NCI-H2171 (cell line): ENCODE measurements at places on chromosomes 5 and 9.

DNA sequence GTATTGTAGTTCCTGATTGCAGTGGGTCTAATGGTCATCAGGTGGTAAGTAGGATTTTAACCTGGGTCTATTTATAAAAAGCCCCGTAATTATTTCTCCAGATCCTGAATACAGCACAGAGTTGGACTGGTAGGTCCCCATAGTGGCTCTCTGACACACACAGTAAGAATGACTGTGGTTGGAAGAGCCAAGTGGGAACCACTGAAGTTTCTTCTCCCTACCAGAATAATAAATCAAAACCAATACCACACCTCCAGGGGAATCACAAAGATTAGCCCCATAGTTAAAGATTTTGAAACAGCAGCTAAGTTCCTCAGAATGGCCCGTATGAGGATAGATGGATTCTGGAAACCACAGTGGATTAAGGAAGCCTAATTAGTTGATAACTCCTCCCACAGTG, 68.4 kb upstream of the ZFR start:
- DNase-seq, result no peak

GRCh38 chr5:173829826-173830225, 58.3 kb upstream of the CPEB4 start:
- no peak for DNase-seq

- DNase-seq, result no peak
These were observed 62.5 kb downstream of the IPO11 start for GRCh38 chr5:62475072-62475471.

- no peak for DNase-seq
These were observed 82.3 kb downstream of the CEMIP2 start for GRCh38 chr9:71685988-71686387.

GRCh38 chr5:89286320-89286719, 403.3 kb upstream of the MEF2C start:
- DNase-seq, result no peak

DNA sequence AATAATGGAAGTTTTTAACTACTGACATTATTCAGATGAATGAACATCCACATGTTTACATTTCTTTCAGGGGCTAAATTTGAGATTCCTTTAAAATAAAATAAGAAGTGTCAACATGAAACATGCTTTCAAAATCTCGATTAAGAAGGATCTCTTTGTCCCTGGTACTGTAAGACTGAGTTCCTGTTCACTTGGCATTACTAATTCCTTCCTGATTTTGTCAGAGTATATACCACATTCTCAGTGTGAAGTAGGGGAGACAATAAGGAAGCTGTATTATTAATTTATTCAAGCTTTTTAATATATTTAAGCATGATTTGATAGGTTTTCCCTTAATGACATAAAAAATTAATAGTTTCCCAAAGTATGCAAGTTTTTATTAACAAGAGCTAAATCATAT, 81.5 kb upstream of the GRHPR start:
- DNase-seq, result no peak

GRCh38 chr5:140148508-140148907, 22.8 kb downstream of the IGIP start:
- DNase-seq, result no peak

DNA sequence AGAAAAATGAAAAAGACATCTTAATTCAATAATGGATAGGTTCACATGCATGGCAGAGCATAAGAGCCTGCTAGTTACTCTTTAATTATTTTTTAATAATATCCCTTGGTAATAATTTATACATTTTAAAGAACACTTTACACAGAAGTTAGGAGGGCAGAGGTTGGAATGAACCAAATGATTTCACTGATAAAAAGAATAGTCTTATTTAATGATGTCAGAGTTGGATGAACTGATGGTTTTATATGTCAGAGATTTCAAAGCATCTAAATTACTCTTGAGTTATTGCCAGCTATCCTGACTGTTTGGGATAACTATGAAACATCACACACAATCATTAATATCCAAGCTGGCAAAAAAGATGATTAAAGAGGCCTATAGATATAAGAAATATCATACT, 244.8 kb downstream of the CSNK1G3 start:
- DNase-seq, result no peak

GRCh38 chr5:140575309-140575708, 10.7 kb downstream of the SLC35A4 start:
- no peak for DNase-seq

GRCh38 chr9:34962546-34962945, 4.5 kb downstream of the PHF24 start:
- no peak for DNase-seq
